ENCODE measurements at places on chromosomes 7 and 10. TPM values are rescaled to one million over a fixed set of nuclear protein-coding genes. Genes with fewer than 3 reads are reported as not detected.

- DNase-seq = no peak
Observed at GRCh38 chr10:20254078-20254477, 437.8 kb downstream of the PLXDC2 start.

- DNase-seq = no peak
Observed at GRCh38 chr7:46571996-46572395, 650.9 kb upstream of the IGFBP3 start.

- DNase-seq = no peak
Observed at GRCh38 chr7:2483494-2483893, 7.3 kb upstream of the GRIFIN start.

DNA sequence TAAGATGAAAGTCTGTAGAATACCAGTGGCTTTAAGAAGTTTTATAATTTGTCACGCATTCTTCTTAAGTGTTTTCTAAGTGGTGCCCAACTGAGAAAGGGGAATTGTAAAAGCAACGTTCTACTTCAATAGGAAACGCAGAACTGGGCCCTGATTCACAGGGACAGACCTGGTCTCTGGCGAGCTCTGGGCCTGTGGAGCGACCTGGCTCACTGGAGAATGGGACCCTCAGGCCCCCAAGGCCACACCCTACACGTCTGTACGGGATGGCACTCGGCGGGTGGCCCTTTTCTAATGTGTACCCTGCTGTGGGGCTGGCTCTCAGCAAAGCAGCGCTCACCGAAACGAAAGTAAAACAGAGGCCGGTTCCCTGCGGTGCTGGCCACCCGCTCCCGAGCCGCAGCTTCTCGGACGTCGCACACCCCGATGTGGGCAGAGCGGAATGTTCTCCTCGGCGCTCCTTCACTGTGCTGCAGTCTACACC, 205.0 kb downstream of the DIP2C start:
- DNase-seq = peak; percentile 6

DNA sequence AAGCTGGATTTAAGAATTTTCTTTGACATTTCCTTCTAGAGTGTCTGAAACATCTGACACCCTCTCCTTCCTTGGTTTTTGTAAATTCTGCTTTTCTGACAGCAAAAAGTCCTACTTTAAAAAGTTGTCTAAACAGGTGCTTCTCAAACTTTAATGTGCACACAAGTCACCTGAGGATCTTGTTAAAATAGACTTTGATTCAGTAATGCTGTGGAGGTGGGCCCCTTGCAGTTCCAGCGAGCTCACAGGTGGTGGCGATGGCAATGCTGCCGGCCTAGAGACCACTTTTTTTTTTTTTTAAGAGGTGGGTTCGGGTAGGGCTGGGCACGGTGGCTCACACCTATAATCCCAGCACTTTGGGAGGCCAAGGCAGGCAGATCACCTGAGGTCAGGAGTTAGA, 77.1 kb downstream of the ABCC2 start:
- DNase-seq = no peak

- no peak for DNase-seq
Observed at GRCh38 chr10:19683356-19683755, 132.9 kb upstream of the PLXDC2 start.

GRCh38 chr10:72470666-72471065, 115.9 kb upstream of the DNAJB12 start:
- no peak for DNase-seq

DNA sequence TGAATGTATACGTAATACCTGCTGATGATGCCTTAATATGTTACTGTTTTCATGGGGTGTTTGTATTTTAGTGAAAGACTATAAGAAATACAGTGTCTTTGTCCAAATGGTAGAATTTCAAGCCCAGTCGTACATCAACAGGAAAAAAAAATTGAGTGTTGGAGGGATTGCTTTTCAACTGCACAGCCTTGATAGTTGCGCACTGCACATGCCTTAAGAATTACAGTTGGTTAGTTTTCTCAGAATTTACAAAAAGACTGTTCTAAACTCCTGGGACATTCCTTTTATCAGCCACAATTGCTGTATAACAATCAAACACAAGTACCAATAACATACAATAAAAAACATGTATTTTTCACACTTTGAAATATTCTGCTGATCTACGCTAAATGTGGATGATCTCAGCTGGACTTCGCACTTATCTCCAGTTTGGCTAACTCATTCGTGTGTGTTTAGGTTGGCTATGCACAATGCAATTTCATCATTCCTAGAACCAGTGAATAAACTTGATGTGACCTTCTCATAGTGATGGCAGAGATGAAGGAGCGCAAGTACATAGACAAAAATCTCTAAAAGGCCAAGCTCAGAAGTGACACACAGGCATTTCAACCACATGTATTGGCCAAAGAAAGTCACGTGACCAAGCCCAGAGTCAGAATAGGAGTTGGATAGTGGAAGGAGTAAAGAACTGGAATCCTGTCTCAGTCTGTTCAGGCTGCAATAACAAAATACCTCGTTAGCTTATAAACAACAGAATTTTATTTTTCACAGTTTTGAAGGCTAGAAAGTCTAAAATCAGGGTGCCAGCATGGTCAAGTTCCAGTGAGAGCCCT, 152.3 kb downstream of the IPMK start:
- no peak for DNase-seq

- peak; percentile 53 for DNase-seq
Observed at GRCh38 chr10:89644967-89645741, at the start of gene PANK1. Gene PANK1 (minus strand): TSS chr10:89645242. CDS start chr10:89644891, 351 bp downstream.

DNA sequence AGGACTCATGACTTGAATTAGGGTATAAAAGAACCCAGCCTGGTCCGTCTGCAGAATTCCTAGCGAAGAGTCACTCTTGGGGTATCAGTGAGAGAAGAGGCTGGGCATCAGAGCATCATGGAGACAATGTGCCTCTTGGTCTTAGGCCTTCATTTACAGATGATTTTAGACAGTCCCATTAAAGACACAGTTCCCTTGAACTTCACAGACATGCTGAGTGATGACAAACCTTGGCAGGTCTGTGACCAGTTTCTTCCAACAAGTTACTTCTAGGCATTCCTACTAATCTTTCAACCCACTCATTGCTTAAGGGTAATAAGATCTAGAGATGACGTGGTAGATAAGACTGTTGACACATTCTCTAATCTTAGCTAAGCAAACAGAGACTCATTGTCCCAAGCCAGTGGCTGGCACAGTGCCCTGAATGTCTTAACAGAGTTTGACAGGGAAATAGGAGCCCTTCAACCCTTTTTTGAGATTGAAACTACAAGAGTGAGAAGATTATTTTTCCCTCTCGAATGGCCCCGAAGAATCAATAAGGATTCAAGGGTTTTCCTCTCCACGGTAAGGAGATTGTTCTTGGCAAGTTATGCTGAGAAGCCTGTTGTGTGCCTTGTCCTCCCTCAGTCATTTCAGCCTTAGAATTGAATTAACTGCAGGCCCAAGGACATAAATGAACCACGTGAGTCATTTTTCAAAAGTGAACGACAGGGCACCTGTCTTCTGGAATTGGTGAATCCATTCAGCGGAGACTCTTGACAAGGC, 281.1 kb downstream of the CCDC3 start:
- no peak for DNase-seq

GRCh38 chr7:20329389-20330238, 1.1 kb upstream of the ITGB8 start:
- no peak for DNase-seq

- no peak for DNase-seq
Observed at GRCh38 chr10:70441895-70442309, 421 bp upstream of the NODAL start.

GRCh38 chr7:41459183-41459582, 243.7 kb downstream of the INHBA start:
- DNase-seq = no peak

GRCh38 chr10:127561647-127562046, 12.5 kb downstream of the NPS start:
- DNase-seq = no peak

DNA sequence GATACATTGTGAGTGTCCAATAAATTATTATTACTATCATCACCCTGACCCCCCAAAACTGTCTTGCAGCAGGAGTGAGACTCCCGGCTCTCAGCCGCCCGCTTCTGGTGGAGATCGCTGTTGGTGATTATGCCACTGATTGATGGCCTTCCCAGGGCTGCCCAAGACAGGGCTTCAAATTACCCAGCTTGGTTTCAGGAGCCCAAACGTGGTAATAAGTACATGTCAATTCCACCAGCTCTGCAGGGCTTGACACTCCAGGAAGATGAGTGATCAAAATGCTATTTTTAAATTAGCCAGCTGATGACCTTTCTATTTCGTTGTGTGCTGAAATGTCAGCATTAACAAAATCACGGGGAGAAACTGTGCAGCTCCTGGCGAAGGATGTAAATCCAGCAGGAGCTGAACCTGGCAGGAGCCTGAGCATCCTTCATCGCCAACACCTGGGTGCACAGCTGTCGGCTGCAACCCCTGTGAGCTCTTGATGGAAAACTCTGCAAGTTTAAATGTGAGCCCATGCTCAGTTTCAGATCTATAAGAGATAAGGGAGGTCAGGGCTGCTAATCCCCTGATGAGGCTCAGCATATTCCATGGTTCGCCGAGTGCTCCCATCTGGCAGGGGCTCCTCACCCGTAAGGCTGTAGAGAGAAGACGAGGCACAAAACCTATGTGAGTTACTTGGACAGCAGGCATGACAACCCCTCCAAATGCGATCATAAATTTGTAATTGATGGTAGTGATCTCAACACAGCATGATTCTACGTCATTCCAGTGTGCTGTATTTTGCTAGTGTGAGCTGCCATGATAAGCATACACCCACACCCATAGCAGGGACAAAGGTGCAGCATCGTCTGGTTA, 446.3 kb downstream of the TCERG1L start:
- DNase-seq = no peak

DNA sequence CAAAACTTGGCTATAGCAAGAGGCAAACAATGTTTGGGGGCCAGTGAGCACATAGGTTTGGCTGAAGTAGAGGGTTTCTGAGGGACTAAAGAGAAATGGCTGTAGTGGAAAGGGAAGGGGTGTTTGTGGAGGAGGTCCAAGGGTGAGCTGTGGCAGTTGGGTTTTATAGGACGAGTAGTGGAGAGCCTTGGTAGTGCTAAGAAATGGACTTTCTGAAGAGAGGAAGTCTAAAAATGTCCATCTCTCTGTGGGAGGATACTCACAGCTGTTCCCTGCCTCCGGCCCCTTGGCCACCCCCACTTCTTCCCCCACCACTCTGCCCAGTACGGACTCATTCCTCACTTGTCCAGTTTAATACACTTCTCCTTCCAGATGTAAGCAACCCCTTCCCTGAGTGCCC, 64.3 kb downstream of the ZNF22 start:
- DNase-seq = no peak

GRCh38 chr7:92854501-92855238, 18.3 kb upstream of the CDK6 start:
- DNase-seq = no peak

GRCh38 chr10:44008270-44008916, 359.7 kb upstream of the ZNF32 start:
- DNase-seq = no peak

The DOCK4 gene
- not detected for polyA plus RNA-seq

The CCDC172 gene
- polyA plus RNA-seq = not detected

The GPER1 gene
- polyA plus RNA-seq = 0.17 TPM

The SPDYE6 gene
- 0.89 TPM for polyA plus RNA-seq

The HOXA13 gene
- polyA plus RNA-seq = not detected

The SLC29A4 gene
- 0.21 TPM for polyA plus RNA-seq

The GNG11 gene
- not detected for polyA plus RNA-seq

The PVRIG gene
- 131 TPM for polyA plus RNA-seq

The HOXA2 gene
- not detected for polyA plus RNA-seq

The PWWP2B gene
- 4.4 TPM for polyA plus RNA-seq

The INHBA gene
- not detected for polyA plus RNA-seq

The YKT6 gene
- polyA plus RNA-seq = 44.9 TPM

Data from CD8-positive, alpha-beta memory T cell (primary cell).